ENCODE measurements at places on chromosomes 7 and 10. TPM values are rescaled to one million over a fixed set of nuclear protein-coding genes. Genes with fewer than 3 reads are reported as not detected.

GRCh38 chr7:27689591-27690164 lies 27.0 kb upstream of the HIBADH start:
- DNase-seq = no peak

DNA sequence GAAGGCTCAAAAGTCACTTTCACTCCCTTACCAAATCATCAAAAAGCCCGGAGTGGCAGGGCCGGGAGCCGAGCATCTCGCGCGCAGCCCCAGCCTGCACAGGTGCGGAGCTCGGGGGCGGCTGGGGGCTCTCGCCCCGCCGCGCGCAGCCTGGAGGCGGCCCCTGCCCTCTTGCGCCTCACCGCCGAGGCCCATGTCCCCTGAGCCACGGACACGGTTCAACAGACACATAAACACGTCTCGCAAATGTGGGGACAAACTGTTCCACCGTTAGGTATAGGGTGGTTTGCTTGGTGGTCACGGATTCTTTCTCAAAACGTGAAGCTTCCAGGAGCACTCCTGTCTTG lies 700 bp downstream of the GSAP start:
- no peak for DNase-seq

GRCh38 chr7:96196676-96197075 lies 125.2 kb downstream of the SLC25A13 start:
- DNase-seq = no peak

GRCh38 chr10:124619802-124620490 lies 124.2 kb downstream of the FAM53B start:
- DNase-seq = no peak

DNA sequence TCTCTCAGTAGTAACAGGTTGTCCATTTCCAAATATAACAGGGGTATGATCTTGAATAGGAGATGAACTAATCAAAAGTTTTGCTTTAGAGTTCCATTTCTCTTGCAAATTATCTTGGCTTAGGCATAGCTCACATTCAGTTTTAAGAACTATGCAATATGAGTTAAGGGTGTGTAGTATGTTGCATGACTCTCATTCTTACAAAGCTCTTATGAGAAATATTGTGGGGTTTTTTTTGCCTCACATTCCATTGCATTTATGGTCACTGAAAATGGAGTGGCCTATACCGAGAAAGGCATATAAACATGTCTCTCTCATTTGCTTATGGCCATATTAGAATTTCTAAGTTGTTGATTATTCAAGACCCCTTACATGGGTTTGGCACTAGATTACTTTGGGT lies 48.5 kb upstream of the LAMB1 start:
- no peak for DNase-seq

DNA sequence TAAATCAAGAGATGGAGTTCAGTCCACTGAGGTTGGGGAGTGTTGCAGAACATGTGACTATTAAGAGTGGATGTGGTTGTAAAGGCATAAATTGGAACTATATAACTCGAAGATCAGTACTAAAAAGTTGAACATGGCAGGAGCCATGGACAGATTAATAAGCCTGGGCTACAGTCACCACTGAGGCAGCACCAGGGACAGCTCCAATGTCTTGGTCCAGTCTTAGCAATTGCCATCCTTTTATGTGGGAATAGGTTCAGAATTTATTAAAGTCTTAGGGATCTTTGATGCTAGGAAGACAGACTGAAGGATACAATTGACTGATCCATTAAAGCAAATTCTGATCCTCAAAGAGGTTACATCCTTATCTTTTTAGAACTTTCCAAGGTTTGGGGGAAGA lies 156.6 kb downstream of the ADRA2A start:
- no peak for DNase-seq

GRCh38 chr10:80506836-80507487 lies 30.7 kb upstream of the SH2D4B start:
- no peak for DNase-seq

DNA sequence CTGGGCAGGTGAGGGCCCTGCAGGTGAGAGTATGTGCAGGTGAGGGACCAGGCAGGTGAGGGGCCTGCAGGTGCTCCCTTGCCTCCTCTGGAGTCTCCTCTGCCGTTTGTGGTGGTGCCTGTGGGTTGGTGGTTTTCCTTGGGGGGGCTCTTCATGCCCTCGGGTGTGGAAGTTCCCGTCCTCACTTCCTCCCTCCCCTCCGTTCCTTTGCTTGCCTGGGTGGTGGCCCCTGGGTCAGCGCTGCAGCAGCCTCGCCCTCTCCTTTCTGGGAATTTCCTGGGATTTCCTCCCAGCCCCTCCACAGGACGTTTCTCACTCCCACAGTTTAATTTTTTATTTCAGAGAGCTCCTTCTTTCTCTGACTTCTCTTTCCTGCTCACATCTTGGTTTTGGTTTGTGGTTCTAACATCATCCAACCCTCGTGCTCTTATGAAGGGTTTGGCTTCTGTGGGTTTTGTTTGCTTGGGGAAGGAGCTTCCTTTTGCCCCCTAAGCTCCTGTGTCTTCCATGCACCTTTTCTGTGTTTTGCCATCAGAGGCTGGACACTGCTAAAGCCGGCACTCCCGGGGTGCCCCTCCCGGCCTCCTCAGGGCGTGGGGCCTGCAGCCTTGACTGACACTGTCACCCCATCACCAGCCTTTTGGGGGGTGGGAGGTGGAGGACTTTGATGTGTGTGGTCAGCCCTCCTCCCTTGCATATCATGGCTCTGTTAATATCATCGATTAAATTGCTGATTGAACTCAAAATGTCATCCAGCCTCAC lies 29.2 kb upstream of the ADGRA1 start:
- no peak for DNase-seq

GRCh38 chr7:30915751-30916150 lies 4.1 kb downstream of the AQP1 start:
- no peak for DNase-seq

DNA sequence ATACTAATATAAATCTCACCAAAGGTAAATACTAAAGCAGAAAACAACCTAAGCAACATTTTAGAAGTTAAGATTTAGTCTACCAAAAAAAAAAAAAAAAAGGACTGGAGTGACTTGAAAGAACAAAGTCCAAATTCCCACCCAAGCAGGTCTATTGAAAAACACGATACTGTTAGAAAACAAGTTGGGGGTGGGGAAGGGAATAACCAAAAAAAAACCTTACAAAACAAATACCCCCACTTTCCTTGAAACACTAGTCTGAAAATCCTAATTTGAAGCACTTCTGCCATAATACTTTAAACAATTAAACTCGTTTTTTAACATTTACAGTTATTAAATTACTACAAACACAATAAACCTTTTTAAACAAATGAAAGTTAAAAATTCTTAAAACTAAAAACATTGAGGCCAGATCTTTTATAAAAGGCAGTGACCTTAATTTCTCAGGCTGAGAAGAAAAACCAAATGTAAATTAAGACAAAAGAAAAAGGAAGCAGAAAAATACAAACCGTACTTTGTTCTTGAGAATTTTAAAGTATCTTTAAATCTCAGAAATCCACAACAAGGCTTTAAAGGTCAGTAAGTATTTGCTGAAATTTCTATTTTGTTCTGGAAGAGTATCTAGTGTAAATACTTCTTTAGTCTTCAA lies 135.1 kb downstream of the NRBF2 start:
- no peak for DNase-seq

- DNase-seq = no peak
These were observed 5.6 kb downstream of the CELF2 start for GRCh38 chr10:11023009-11023953.

- DNase-seq = no peak
These were observed 4.0 kb downstream of the CYREN start for GRCh38 chr7:135166338-135166990.

DNA sequence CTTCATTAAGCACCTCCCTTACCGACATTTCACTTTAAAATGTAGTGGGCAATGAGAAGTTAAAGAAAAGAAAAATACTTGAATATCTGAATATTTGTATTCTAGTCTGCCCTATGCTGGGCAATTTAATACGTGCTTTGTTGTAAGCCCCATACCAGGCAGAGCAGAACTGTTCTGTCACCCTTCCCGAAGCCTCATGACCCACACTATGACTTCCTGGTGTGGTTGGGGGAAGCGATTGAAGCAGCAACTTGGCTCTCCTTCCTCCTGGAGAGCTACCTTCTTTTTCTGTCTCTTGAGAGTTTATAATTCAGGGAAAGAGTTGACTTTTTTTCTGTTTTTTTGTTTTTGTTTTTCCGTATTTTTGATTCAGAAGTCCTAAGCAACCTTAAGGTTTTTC lies 243.7 kb downstream of the INHBA start:
- DNase-seq = no peak

DNA sequence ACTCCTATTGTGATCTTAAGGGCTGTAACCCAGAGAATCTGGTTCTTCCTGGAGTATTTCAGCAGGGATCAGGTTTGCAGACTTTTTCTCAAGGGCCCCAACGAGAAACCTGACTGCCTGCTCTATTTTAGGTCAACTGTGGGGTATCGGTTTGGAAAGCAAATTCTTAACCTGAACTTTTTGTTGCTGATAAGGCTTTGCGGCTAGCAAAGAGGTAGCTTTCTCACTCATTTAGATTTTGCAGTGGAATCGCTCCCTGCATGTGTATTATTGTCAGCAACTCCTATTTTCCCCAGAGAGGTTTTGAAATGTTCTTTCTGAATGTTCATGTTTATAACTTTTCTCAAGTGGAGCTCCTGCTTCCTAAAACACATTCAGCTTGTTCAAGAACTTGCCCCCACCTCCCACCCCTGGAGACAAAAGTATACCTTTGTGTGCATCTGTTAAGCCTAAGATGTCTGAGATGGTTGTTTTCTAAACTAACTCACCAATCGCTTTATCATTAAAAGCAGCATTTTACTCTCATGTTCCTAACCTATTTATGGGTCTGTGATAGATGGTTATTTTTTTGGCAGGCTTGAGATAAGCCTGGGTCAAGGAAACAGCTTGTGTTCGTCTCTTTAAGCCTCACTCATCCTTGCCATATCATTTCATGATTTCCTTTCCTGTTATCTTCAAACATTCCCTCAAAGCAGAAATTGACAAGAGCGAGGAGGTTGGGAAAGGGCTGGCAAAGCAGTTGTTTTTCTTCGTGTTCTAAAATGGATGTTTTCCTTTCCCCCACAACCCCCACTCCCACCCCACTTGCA lies 129.8 kb downstream of the BAMBI start:
- DNase-seq = peak; percentile 89

- no peak for DNase-seq
These were observed 154.5 kb downstream of the WDR37 start for GRCh38 chr10:1210667-1211066.

DNA sequence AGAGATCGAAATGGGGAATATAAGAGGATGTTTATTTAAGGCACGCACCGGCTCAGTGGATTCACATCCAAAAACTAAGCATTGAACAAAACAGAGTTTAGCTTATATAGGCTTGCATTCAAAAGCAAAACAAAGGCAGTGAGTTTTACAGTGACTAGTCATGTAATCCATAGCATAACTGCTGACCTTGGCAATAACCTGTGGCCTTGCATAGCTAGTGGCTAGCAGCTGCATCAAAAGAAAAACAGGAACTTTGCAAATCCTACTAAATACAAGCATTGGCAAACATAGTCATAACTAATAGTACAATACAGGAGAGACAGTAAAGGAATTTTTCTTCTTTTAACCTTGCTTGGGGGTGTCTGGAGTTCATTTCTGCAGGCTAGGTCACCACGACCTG lies 9.7 kb upstream of the ZNF485 start:
- DNase-seq = no peak

DNA sequence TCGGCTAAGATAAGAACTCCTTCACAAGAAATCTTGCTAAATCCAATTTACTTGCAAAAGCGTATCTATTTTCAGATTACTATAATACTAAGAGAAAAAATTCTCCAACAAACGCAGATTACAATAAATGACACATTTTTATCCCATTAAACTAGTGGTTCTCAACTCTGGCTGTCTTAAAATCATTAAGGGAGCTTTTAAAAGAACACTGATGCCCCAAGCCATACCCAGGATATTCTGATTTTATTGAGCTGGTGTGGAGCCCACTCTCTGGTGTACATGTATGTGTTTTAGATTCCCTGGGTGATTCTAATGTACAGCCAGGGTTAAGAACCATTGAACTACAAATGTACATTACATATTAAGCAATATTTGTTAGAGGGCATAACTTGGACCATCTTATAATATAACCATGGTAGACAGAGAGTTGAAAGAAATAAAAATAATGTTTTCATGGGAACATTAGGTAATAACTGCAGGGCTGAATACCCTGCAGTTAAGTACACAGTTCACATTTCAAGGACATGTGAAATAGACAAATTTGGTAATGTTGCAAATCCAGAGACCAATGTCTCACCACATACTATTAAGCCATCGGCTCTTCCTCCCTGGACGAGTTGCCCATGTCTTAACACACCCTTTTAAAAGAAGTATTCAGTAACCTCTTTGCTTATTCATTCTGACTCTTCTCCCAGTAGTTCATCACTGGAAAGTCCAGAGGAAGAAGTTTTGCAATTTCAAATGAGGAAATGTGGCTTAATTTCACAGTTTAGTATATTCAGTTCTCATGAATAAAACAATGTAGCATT lies 6.2 kb downstream of the GSAP start:
- no peak for DNase-seq

DNA sequence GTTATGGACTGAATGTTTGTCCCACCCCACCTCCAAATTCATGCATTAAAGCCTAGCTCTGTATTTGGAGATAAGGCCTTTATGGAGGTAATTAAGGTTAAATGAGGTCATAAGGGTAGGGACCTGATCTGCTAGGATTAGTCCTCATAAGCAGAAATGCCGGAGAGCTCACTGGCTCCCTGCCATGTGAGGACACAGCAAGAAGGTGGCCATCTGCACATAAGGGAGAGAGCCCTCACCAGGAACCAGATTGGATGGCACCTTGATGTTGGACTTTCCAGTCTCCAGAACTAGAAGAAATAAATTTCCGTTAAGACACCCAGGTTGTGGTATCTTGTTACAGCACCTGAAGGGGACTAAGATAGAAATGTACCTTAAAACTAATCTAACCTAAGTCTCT lies 816.1 kb upstream of the C7orf33 start:
- DNase-seq = no peak

- DNase-seq = no peak
These were observed 12.7 kb downstream of the CCDC136 start for GRCh38 chr7:128804484-128804883.

- no peak for DNase-seq
These were observed 245.9 kb upstream of the RHOBTB1 start for GRCh38 chr10:61189912-61190311.

CLCN1 gene
- not detected for total RNA-seq

PROSER2 gene
- total RNA-seq = 4.1 TPM

PTF1A gene
- total RNA-seq = 7.5 TPM

PLAU gene
- total RNA-seq = 20.5 TPM

PILRA gene
- not detected for total RNA-seq

XRCC2 gene
- 2.2 TPM for total RNA-seq

FGF8 gene
- 3.4 TPM for total RNA-seq

PLEKHS1 gene
- total RNA-seq = 2.2 TPM

OR2A7 gene
- not detected for total RNA-seq

PRLHR gene
- total RNA-seq = 1.4 TPM

PIK3AP1 gene
- total RNA-seq = 18.3 TPM

Measured in umbilical cord (tissue), 2 donors.